ENCODE measurements at places on chromosomes 4 and X.

DNA sequence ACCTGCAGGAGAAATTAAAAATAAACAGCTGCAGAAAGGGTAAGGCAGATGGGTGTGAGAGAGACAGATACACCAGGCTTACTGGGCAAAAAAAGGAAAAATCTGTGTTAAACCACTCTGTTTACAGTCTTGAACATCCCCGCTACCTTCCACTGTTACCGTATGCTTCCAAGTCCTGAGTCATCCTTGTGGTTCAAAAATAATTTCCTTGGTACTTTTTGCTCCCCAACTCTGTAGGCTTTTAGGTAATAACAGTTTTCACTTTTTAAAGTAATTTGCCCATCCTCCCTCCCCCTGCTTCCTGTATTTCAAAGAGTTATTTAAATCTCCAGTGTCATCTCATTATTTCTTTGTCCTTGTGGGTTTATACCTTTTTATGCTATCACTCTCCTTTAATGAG is 210.1 kb upstream of the FAT4 start:
- DNase-seq, result no peak

- DNase-seq, result no peak
Measured at GRCh38 chrX:107716118-107716684, 59.4 kb downstream of the TSC22D3 start.

GRCh38 chrX:1485033-1485432 is 32.3 kb upstream of the ASMTL start:
- no peak for DNase-seq

DNA sequence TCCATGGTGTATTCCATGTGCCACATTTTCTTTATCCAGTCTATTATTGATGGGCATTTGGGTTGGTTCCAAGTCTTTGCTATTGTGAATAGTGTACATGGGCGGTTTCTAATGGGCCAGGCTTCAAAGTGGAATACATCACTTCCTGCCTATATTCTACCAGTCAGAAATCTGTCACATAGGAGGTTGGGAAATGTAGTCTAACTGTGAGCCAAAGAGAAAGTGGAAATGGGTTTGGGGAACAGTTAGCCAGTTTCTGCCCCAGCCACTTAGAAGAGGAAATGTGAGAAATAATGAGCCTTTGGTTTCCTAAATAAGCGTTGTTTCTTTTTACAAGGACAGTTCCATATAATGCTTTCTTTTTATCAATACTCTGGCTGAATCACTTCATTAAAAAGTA is 85.1 kb upstream of the AP1S2 start:
- peak; percentile 31 for DNase-seq

- peak; percentile 49 for DNase-seq
Measured at GRCh38 chr4:2818351-2818939, 25.2 kb upstream of the ADD1 start.

GRCh38 chrX:130772105-130772775 is 130.8 kb downstream of the ENOX2 start:
- no peak for DNase-seq
